H1 (cell line): ENCODE measurements at places on chromosomes 5 and 9. TPM values are rescaled to one million over a fixed set of nuclear protein-coding genes. Genes with fewer than 3 reads are reported as not detected.

GRCh38 chr5:77987988-77988387 lies 211.8 kb upstream of the TBCA start:
- H3K27me3 ChIP-seq: peaks cover 7% of the 10 kb centered on the region; the same call in 1 of the 2 replicates
- no peak overlapping the region for H3K4me3 ChIP-seq
- DNase-seq: no peak
- H3K27ac ChIP-seq: no peak overlapping the region
- no peaks in the 10 kb centered on the region for H3K36me3 ChIP-seq
- H3K4me1 ChIP-seq: peaks cover 7% of the 10 kb centered on the region

DNA sequence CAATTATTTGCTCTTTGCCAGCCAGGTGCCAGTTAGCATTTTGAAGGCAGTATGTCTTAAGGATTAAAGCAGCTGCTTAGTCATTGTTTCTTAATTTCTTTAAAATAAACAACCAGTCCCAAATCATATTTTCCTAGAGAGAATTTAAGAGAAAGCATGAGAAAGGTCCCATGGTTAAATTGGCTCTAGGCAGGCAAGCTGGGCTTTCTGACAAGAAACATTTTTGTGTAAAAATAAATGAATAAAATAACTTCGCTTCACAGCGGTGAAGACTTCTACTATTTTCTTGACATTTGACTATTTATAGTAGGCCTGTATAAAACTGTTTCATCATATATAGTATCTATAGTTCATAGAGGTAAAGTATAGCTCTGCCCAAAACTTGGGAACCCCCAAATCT lies 617.7 kb upstream of the C9orf72 start:
- no peak overlapping the region for H3K27ac ChIP-seq
- no peaks in the 10 kb centered on the region for H3K36me3 ChIP-seq
- no peak for DNase-seq
- no peaks in the 10 kb centered on the region for H3K4me1 ChIP-seq
- no peaks in the 10 kb centered on the region for H3K27me3 ChIP-seq

GRCh38 chr9:99119976-99120655 lies 15.2 kb downstream of the TGFBR1 start:
- H3K36me3 ChIP-seq: no peaks in the 10 kb centered on the region
- no peak overlapping the region for H3K27ac ChIP-seq
- DNase-seq: no peak
- H3K4me1 ChIP-seq: no peaks in the 10 kb centered on the region
- no peak overlapping the region for H3K4me3 ChIP-seq
- H3K27me3 ChIP-seq: no peaks in the 10 kb centered on the region

DNA sequence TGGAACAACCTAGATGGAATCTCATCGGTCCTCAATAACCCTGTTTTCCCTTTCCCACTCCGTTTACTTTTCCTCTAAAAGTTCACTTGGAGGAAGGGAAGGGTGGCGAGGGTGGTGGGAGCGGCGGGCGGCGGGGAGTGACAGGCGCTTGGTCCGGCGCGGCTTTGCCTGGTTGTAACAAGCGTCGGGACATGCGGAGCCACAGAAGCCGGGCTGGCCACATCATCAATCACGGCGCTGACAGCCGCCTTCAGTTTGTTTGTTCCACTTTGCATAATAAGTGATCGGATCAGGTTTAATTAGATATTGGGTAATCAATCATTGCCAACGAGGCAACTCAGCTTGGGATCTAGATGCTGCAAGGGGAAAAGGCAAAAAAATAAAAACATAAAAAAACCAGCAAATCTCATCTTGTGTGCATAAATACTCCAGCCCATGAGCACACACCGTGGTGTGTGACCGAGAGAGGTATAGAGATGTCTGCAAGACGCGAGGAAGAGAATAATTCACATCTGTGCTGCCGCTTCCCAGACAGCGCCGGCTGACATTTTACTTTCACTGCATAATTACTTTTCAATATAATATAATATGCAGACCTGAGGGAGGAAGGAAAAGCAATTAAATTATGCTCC lies 396.2 kb upstream of the IRX4 start:
- H3K36me3 ChIP-seq: no peaks in the 10 kb centered on the region
- H3K27me3 ChIP-seq: no peaks in the 10 kb centered on the region
- H3K4me1 ChIP-seq: no peaks in the 10 kb centered on the region
- H3K27ac ChIP-seq: no peak overlapping the region
- DNase-seq: no peak

The PCDHGA2 gene
- 0.31 and 0.32 TPM in 2 replicates for total RNA-seq

The IFNK gene
- not detected in 2 replicates for total RNA-seq

The OR1Q1 gene
- not detected in 2 replicates for total RNA-seq
